ENCODE measurements at places on chromosomes 16 and 17.

GRCh38 chr16:9723136-9723535, 459.1 kb downstream of the GRIN2A start:
- DNase-seq = no peak

- no peak for DNase-seq
Measured at GRCh38 chr16:49382916-49383315, 9.3 kb downstream of the C16orf78 start.

DNA sequence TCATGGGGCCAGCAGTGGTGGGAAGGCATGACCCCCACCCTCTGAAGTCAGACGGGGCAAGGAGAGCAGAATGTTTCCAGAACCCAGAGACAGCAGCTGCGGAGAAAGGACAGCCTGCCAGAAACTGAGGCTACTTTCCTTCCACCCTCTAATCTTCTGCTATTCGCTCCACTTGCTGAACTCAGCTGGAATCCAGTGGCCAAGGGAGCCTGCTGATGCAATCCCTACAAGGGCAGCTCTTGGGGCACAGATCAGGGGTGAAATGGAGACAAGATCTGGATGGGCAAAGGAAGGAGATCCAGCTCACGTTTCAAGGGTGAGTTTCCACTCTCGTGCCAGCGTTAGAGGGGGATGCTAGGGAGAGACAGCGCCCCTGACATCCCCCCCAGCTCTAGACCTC, 479.1 kb downstream of the SLC39A11 start:
- no peak for DNase-seq

GRCh38 chr16:3152991-3153368, 18.2 kb downstream of the ZNF213 start:
- no peak for DNase-seq

DNA sequence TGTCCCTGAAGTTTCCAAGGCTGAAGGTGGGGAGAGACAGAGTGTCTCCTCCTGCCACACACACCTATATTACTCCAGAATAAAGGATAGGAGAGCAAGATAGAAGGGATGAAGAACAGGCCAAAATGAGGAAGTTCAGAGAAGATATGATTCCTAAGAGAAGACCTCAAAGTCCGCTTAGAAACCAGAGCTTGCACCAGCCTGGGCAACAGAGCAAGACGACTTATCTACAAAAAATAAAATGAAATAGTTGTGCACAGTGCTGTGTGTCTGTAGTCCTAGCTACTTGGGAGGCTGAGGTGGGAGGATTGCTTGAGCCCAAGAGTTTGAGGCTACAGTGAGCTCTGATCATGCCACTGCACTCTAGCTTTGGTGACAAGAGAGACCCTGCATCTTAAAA, 128.2 kb downstream of the HS3ST3B1 start:
- no peak for DNase-seq

GRCh38 chr17:17535957-17536356, 39.8 kb upstream of the RASD1 start:
- no peak for DNase-seq

Data from activated gamma-delta T cell treated with Interleukin-2 at 50 U/mL for 16 hours (primary cell).